Trophoblast cell (in vitro differentiated cells and primary cell): ENCODE measurements at places on chromosomes 5 and 9.
A peak's percentile ranks its signal among the peaks of the same experiment; 100 is the strongest.

GRCh38 chr5:156667616-156668015 lies 182.5 kb upstream of the PPP1R2B start:
- DNase-seq = no peak

DNA sequence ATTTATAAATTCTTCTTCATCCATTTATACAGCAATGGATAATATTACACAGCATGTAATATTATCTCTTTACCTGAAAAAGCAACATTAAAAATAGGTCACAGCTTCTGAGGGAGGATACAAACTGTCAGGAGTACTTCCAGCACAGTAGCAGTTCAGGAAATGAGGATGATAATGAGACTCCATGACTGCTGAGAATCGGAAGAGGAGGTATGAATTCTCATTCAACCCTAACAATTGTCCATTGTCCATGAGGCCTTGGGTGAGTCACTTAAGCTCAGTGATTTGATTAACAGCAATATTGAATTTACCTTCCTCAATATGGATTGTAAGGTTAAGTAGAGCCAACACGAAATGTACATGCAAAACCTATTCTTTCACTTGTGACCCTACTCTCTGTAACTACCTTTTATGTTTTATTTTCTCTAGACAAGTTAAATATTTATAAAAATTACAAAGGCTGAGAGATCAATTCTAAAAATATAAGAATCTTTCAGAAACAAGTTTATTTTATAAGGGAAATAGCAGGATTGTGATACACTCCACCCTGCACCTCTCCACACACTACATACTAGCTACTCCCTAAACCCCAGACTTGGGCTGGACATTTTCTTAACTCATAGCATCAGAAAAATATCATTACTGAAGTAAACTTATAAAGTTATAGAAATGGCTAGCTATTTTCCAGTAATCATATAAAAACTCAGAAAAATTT lies 159.1 kb upstream of the ACOT12 start:
- no peak for DNase-seq

GRCh38 chr5:149628846-149629388 lies 47.6 kb downstream of the ARHGEF37 start:
- no peak for DNase-seq

DNA sequence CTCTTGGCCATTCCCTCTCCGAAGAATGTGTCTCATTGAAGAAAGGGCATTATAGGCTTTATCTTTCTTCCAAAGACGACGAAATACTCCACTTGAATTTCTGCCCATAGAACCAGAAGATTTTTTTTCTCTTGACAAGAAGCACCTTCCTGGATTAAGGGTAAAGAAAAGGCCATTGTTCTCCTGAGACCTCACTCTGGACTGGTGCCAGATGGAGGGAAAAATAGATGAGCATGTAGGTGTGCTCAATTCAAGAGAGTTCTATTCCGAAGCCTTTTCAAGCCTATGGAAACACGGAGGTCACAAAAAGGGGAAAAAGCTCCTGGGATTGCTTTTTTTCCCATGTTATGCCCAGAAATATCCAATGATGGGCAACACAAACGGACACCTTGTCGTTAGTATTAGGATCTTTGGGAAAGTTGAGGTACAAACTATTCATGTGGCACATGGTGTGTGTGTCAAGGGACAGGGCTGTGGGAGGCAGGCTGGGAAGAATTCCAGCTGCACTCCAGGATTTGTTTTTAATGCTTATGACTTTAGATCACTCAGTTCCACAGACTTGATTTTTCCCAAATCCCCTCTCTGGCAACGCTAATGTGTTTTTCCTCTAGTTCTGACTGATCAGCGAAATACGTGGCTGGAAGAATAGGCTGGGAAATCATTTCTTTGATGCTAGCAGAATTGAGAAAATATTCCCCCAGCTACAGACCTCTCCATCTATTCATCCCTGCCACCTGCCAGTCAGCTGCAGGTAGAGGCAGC lies 89.9 kb downstream of the SIL1 start:
- no peak for DNase-seq

DNA sequence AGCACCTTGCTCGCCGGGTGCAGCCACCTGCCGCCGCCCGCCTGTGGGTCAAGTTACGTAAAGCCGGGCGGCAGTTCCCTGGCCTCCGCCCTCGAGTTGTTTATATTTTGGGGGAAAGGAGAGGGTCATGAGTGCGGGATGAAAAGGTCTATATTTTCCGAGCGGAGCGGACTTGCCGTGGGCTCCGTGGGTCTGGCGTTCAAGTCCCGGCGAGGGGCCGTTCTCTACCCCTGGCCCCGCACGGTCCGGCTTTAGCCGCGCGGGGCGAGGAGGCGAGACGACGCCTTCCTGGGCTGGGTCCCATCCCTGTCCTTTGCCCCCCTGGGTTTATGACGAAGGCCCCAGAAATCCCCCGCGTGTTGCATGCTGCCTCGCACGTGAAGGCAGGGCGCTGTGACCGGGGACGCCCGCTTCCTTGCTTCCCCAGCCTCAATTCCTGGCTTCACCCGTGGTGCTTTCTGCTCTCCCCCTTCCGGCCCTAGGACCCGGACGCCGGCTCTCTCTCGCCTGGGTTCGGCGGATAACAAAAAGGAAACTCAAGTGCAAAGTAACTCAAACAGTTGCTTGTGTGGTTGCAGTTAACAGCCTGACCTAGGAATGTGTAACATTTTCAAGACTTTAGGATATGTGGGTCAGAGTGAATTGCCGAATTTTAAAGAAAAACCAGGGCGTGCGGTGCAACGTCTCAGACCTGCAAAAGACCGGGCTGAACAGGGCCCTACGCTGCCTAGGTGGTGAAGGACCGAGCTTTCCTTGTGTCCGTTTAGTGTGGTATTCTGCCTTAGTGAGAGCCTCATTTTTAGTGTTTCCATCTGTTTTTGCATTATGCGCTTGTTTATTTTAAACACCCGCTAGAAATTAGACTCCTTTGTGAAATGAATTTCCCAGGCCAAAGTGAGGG lies 810 bp downstream of the VPS13A start:
- DNase-seq = peak; percentile 46

DNA sequence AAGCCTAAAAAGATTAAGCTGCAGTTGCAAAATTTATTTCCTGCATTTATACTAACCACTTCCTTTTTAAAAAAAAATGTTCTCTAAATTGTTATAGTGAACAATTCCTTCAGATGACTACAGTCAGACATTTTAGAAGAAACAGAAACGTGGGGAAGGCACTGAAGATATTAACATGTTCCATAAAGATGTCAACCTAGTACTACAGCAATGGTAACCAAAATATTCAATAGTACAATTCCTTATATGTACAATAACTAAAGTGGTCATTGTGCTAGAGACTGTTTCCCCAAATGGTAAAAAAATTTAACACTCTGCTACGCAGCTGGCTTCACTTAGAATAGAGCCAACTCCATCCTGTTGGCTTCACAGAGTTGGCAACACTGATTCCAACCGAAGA lies 97.7 kb downstream of the FNBP1 start:
- no peak for DNase-seq

DNA sequence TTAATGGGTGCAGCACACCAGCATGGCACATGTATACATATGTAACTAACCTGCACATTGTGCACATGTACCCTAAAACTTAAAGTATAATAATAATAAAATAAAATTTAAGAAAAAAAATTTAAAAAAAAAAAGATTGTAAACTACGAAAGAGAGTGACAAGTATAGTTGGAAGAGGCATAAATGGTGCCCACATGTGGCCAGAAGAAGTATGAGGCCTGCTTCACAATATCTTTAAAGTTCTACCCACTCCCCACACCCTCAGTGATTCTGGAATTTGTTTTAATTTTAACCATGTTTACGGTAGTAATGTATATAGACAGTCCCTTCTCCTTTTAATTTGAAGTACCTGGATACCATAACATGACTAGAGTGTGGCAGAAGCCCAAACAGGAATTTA lies 172.7 kb downstream of the CHSY3 start:
- DNase-seq = no peak

DNA sequence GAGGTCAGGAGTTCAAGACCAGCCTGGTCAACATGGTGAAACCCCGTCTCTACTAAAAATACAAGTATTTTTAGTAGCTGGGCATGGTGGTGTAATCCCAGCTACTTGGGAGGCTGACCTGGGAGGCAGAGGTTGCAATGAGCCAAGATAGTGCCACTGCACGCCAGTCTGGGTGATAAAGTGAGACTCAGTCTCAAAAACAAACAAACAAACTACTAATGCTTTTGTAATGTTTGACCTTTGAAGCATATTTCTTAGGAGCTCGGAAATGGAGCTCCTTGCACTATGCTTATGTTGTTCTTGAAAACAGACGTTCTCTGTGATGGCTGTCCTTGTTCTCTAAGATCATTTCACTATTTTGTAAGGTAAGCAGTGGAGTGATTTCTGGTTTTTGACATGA lies 6.0 kb downstream of the F2RL2 start:
- no peak for DNase-seq

DNA sequence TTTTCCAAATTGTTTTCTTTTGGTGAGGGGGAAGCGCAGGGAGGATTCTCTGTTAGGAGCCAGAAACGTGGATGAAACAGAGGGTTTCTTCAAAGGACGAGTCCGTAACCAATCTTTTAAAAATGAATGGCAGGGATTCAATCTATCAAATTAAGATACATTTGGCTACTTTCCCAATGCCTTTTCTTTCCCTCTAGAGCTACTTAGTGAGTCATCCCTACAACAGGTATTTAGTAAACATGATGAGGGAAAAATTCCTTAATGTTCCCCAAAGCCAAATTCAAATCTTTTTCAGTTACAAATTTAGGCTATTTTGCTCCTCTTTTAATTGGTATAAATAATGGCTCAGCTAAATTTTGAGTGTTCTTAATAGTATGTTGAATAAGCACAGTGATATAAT lies 366.4 kb upstream of the RIOK2 start:
- DNase-seq = no peak

- no peak for DNase-seq
These were observed 71.9 kb downstream of the CDK5RAP2 start for GRCh38 chr9:120507936-120508510.

GRCh38 chr5:113325054-113325453 lies 109.7 kb downstream of the TSSK1B start:
- DNase-seq = peak; percentile 9

DNA sequence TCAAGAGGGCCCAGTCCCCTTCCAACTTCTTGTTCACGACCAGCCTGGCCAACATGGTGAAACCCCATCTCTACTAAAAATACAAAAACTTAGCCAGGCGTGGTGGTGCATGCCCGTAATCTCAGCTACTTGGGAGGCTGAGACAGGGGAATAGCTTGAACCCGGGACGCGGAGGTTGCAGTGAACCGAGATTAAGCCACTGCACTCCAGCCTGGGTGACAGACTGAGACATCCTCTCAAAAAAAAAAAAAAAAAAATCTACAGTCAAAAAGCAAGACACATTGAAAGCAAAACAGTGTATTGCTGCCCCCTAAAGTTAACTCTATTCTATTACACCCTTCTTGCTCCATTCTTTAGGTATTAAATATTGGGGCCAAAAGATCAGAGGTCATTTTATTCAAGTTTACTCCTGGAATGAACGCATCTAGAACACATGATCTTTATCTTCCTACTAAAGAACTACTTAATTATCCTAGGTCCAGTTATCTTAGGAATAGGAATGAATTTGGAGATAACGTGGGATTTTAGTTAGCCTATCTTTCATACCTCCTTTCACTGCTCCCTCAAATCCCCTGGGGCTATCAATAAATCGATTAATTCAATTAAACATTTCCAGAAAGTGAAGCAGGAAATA lies 2.4 kb downstream of the ATG12 start:
- DNase-seq = peak; percentile 72

GRCh38 chr5:68708156-68708841 lies 385.5 kb upstream of the SLC30A5 start:
- DNase-seq = no peak

DNA sequence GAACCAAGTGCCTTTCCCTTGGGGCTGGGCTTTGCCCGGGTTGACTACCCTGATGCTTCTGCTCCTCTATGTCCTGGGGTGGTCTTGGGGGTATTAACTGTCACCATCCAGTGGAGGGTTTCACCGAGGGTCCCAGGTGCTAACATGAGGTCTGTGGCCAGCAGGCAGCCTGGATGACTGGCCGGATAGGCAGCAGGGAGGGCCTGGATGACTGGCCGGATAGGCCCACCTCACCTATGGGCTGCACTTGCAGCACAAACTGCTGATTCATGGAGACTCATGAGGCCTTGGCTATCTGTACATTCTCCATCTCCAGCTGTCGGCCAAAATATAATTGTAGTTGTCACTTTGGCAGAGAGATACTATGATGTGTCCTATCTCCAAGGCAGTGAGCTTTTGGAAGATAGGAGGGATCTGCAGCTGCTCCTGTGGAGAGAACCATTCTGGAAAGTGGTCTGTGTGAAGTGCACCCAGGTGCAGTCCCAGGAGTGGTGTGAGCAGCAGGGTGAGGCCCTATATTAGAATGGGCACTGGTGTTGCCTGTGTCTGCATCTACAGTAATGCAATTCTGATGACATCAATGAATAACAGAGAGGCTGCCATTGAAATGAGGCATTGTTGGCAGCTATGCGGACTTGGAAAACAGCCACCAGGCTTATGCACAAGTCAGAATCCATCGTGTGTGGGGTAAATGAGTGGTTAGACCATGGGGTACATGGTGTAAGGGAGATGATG lies 26.3 kb upstream of the CDKN2AIPNL start:
- peak; percentile 28 for DNase-seq

DNA sequence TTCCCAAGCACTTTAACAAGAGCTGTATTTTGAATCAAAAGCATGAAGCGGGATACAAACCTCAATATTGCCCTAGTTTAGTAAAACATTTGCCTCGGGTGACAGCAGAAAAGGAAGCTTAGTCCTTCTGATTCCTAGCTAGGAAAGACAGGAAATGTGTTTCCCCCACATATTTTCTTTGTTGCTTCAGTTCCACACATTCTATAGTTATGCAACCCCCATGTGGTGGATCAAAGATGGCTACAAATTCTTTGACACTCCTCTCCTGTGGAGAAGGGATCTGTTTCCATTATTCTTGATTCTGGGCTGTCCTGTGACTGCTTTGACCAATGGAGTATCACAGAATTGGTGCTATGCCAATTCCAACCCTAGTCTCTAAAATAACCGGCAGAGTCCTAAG lies 89.1 kb upstream of the SLC30A5 start:
- no peak for DNase-seq

DNA sequence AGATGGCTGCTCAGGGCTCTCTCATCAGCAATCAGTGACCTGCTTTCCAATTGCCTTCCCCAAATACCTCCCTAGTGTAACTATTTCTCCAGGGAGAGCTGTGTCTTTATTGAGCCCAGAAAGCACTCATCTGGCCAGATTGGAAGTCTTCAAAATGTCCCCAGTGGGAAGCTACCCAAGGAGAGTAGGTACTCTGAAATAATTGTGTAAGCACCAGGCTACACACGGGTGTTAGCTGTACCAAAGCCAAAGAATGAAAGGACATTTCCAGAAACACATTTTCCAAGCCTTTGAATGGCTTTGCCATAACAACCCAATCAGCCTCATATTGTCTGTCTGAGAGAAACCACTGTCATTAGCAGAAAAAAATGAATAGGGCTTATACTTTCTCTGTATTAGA lies 318.8 kb downstream of the FAM170A start:
- no peak for DNase-seq

DNA sequence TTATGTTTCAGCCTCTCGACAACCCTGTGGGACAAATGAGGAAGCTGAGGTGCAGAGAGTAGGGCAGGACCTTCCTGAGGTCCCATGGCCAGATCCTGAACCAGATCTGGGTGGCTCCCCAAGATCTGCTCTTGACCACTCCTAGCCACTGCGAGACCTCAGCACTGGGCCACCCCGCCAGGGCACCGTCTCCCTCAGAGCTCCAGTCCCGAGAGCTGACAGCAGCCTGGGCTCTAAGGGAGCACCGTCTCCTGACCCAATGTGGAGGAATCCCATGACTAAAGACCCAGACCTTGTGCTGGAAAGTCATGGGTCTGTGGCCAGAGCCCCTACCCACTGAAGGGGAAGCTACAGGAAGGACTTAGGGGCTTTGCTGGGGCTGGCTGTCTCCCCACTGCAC lies 4.5 kb upstream of the LMX1B start:
- DNase-seq = no peak
